ENCODE measurements at places on chromosomes 13 and 19.
A peak's percentile ranks its signal among the peaks of the same experiment; 100 is the strongest.

GRCh38 chr13:113584205-113584869 lies at the start of gene TFDP1:
TFDP1 (plus strand) TSS chr13:113584753; CDS start chr13:113585838, 1,085 bp downstream.
- DNase-seq, result peak; percentile 83

- no peak for DNase-seq
These were observed 302.9 kb downstream of the ZNF536 start for GRCh38 chr19:30675086-30675485.

DNA sequence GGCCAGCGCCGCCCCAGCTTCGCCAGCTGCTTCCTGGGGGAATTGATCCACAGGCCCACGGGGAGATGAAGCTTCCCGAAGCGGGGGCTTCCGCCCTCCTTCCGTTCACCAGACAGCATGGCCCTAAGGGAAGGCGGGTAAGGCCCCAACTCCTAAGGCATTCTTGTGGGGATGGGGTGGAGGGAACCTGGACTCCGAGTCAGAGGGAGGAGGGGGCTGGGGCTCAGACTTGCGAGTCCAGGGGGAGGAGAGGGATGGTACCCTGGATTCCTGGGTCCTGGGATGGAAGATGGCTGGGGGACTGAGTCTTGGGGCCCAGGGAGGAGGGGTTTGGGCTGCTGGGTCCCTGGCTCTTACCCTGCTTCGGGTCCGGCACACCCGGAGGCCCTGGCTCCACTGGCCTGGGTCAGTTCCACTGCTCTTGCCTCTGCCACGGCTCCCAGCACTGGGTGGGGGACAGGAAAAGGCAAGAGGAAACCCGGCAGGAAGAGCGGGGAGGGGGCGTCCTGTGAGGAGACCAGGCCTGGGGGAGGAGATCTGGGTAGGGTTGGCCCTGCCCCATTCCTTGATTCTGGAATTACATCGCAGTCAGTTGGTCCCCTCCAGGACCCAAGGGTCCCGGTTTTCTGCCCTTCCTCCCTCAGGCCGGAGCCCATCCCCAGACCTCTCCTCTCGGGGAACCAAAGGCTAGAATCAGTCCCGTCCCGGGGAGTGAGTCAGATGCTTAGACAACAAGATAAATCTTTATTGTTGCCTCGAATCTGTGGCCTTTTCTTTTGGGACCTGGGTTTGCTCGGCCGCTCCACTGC lies at the start of gene RASIP1:
Gene RASIP1, minus strand, starts transcription at position 447 of the 809 bp plus-strand sequence. Its CDS starts 328 bp downstream, at position 119.
- no peak for DNase-seq

- DNase-seq, result no peak
These were observed 66.8 kb downstream of the CDK8 start for GRCh38 chr13:26320766-26321165.

- peak; percentile 77 for DNase-seq
These were observed 616.4 kb downstream of the EFNB2 start for GRCh38 chr13:105918842-105919741.

- peak; percentile 32 for DNase-seq
These were observed 22.3 kb upstream of the SLC46A3 start for GRCh38 chr13:28741084-28741491.

- DNase-seq, result no peak
These were observed 248.3 kb downstream of the TSHZ3 start for GRCh38 chr19:31100981-31101380.

GRCh38 chr19:34596115-34596514 lies 80.8 kb downstream of the SCGB2B2 start:
- DNase-seq, result no peak

DNA sequence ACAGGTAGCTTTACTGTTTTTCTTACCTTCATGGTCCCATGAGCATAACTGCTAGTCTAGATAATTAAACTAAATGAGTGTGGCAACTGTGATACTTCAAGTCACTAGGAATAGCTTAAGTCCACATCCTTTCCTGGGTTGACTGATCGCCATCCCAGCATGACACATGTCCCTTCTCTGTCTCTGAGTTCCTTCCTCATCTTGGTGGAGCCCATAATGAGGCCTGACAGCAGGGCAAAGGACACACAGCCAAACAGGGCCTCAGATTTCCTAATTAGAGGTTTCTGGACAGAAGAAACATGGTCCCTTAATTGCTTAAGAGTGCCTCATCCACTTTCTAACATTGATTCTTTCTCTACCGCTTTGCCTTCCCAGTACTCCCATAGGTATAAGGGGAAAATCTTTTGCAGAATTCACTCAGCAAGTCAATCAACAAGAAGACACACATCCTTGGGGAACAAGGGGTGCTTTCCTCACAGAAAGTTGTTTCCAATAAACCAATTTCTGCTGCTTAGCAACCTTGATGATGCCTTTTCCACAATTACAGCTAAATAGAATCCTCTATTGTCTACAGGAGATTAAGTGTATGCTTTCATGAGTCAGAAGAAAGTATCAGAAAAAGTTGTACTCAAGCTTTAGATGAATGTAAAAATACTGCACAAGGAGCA lies 208.3 kb upstream of the SERP2 start:
- DNase-seq, result no peak

GRCh38 chr19:5108123-5108596 lies 139.2 kb downstream of the KDM4B start:
- DNase-seq, result no peak

DNA sequence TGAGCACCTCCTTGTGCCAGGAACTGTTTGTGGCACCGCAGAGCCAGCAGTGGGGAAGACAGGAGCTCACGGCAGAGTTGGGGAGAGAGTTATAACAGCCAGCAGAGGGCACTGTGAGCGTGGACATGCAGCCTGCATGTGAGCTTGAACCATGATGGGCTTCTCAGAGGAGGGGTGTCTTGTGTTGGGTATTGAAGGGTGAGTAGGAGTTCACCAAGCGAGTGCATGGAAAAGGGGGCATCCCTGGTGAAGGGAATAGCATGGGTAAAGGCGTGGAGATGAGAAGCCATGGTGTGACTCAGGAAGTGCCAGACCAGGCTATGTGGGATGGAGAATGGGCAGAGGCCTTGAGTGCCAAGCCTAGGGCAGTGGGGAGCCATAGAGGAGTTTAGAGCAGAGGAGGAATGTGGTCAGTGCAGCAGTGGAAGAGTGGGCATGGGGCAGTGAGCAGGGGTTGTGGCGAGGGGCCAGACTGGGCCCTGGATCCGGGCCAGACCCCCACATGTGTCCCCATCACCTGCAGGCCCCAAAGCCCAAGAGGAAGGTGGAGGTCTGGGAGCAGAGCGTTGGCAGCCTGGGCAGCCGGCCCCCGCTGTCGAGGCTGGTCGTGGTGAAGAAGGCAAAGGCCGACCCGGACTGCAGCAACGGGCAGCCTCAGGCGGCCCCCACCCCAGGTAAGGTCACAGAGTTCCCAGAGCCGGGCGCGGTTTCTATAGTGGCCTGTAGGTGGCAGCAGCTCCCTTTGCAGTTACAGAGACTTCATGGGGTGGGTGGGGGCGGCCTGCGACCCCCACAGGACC lies 11.8 kb upstream of the SHD start:
- DNase-seq, result peak; percentile 43

- DNase-seq, result peak; percentile 69
These were observed 60.0 kb upstream of the LRCH1 start for GRCh38 chr13:46492946-46493345.

- DNase-seq, result peak; percentile 11
These were observed 55.5 kb downstream of the MYH14 start for GRCh38 chr19:50258918-50259372.

- no peak for DNase-seq
These were observed 4.9 kb upstream of the AMER2 start for GRCh38 chr13:25177012-25177411.

GRCh38 chr13:101248739-101249514 lies 167.4 kb downstream of the NALCN start:
- no peak for DNase-seq

GRCh38 chr19:3204646-3205275 lies 19.0 kb downstream of the NCLN start:
- no peak for DNase-seq

DNA sequence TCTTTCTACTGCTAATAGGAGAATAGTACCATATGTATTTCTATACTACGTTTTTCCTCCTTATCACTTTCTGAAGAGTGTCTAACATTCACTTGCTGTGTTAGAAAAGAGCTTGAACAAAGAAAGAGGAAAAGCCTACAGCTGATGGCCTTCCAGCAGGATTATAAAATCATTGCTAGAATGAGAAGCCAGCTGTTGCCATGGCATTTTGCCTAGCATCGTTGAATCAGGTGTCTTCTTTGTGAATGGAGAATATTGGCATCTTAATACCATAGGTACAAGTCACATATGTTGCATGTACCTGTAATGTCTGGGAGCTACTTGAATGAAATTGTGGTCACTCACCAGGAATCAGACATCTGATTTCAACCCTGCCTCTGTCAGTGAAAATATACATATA lies 1174.9 kb downstream of the PCDH17 start:
- no peak for DNase-seq

- no peak for DNase-seq
These were observed 5.7 kb downstream of the MIDN start for GRCh38 chr19:1254081-1254527.
